ENCODE measurements at places on chromosomes 3 and 15. TPM values are rescaled to one million over a fixed set of nuclear protein-coding genes. Genes with fewer than 3 reads are reported as not detected.

CHRNB4 gene
- not detected for total RNA-seq

MYL3 gene
- total RNA-seq = not detected

HCLS1 gene
- not detected for total RNA-seq

SNUPN gene
- 33.7 TPM for total RNA-seq

MRPL3 gene
- total RNA-seq = 287 TPM
